Calu3 (cell line): ENCODE measurements at places on chromosomes 4 and X. TPM values are rescaled to one million over a fixed set of nuclear protein-coding genes. Genes with fewer than 3 reads are reported as not detected.
A peak's percentile ranks its signal among the peaks of the same experiment; 100 is the strongest.

DNA sequence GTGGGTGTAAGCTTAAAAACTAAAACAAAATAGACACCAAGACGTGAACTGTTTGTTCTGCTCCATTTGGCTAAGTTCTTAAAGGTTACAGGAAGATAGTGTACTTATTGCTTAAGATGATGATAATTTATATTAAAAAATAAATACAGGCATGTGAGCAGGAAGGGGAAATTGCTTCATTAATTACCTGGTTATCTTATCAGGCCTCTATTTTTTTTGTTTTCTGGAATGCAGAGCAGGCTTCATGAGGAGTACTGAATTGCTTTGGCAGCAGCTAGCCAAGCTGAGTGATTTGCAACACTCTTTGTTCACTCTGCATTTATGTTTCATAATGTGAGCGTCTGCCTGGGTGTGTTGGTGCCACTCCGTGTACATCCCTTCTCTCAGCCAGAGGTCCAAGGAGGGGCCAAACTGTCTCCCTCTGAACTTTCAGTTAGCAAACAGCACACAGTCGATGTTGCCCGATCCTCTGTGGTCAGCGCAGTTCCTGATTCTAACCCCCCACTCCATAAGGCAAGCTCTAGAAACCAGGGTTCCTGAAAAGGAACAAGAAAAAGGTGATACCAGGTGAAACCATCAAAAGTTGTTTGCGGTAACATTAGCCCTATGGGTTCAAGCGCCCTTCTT lies 348.2 kb downstream of the SPRY1 start:
- DNase-seq: no peak

- DNase-seq: peak; percentile 59
These were observed 392.5 kb downstream of the BCOR start for GRCh38 chrX:39705290-39705689.

GRCh38 chr4:144787365-144788258 lies 141.7 kb downstream of the HHIP start:
- no peak for DNase-seq

Gene GLRA3
- 0.07 and 0.12 TPM in 2 replicates for total RNA-seq

GRCh38 chr4:102642631-102643298 lies 118.0 kb downstream of the MANBA start:
- no peak for DNase-seq

Gene IL21
- total RNA-seq: not detected in 2 replicates

DNA sequence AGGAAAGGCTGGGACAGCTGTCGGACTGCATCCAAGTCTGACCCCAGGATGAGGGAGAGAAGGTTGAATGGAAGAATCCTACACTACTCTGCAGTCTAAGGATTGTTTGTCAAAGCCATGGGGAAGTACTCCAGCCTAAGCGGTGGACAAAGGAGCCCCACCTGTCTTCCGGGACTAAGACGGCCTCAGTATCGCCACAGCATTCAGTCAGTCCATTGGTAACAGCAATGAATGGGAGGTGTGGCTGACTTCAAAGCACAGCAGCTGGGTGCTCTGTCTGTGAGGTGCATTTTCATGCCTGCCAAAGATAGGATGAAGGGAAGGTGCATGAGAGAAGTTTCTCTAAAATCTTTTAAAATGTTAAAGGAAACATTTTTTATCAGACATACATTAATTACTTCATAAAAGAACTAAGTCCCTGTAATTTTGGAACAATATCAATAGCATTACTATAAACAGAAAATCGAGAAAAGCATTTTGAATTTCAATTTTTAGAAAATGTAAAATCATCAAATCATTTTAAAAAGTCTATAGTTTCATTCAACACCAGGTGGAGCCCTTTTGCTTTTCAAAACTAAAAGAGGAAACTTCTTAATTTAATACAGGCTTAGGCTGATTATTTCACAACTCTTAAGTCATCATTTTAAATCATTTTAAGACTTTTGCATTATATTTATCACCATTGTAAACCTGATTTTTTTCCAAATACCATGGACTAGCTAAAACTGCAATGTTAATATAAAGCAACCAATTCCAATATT lies 27.6 kb upstream of the INTU start:
- no peak for DNase-seq

- no peak for DNase-seq
These were observed 3.5 kb downstream of the CCDC22 start for GRCh38 chrX:49238735-49239134.

DNA sequence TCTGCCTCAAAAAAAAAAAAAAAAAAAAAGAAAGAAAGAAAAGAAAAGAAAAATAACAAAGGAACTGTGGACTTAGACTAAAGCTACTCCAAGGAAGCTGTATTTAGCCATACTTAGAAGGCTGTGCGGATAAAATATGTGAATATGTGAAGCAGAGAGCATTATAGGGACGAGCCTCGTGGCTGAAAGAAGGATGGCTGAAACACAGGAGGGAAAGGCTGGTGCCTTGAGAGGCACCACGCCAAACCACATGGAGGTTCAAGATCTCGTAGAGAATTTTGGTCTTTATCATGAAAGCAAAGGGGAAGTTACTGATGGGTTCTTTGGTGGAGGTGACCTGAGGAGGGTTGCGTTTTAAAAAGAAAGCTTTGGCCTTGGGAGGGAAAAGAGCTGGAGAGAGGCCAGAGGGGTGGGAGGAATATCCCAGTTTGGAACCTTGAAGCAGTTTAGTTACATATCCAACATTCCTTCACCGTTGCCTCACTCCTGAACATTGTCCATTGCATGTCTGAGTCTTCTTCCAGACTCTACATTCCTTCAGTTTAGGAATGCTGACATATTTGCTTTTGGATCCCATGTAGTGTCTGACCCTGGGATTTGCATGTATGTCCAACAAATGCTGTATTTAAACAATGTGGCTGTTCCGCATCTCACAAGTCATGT lies 82.5 kb downstream of the CPE start:
- DNase-seq: no peak

DNA sequence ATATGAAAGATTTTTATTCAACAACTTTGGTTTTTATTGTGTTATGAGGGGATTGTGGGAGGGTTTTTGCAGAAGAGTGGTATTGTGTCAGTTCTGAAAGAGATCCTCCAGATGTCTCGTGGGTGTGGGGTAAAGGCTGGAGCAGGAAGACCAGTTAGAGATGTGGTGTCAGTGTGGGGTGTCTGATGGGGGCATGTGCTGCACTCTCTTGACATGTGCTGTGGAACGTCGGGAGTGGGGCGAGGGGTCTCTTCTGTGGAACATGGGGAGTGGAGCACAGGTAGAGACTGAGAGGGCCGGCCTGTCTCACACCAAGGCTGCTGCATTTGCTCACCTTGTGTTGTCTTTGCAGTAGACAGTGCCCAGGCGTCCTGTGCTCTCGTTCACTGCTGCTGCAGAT lies 37.6 kb downstream of the FAM193A start:
- no peak for DNase-seq

- DNase-seq: no peak
These were observed 222.2 kb downstream of the DCTD start for GRCh38 chr4:182695009-182695408.

Gene IL2
- not detected in 2 replicates for total RNA-seq

Gene SLC9B1
- not detected in 2 replicates for total RNA-seq

- DNase-seq: no peak
These were observed 3.2 kb upstream of the CPZ start for GRCh38 chr4:8589336-8589735.

- no peak for DNase-seq
These were observed 189.1 kb upstream of the RBPJ start for GRCh38 chr4:26131711-26132110.

DNA sequence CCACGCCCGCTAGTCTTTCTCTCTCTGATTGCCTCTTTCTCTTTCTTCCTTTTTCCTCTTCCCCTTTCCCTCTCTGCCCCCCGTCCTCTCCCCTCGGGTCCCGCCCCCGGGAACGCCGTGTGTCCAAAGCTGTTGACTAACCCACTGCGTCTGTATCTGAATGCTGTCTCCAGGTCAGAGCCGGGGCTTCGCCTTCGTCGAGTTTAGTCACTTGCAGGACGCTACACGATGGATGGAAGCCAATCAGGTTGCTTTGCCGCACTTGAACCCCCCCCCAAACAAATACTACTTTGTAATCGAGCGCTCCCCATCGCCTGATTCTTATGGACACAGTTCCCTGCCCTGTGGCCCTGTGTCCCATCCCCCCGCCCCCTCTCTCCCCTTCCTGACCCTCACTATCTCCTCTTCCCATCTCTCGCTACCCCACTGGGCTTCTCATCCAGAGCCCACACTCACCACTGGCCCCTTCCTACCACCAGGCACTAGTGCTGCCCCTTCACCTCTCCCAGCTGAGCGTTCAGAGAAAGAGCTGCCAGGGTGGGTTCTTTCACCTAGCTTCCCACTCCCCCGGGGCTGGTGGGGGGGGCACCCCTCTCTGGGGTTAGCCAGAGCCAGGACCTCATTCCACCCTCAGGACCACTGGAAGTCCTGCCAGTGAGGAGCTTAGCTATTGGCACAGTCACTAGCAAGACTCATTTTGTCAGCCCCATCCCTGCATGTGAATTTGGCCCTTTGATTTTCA lies 18.6 kb upstream of the UBA1 start:
- DNase-seq: no peak

DNA sequence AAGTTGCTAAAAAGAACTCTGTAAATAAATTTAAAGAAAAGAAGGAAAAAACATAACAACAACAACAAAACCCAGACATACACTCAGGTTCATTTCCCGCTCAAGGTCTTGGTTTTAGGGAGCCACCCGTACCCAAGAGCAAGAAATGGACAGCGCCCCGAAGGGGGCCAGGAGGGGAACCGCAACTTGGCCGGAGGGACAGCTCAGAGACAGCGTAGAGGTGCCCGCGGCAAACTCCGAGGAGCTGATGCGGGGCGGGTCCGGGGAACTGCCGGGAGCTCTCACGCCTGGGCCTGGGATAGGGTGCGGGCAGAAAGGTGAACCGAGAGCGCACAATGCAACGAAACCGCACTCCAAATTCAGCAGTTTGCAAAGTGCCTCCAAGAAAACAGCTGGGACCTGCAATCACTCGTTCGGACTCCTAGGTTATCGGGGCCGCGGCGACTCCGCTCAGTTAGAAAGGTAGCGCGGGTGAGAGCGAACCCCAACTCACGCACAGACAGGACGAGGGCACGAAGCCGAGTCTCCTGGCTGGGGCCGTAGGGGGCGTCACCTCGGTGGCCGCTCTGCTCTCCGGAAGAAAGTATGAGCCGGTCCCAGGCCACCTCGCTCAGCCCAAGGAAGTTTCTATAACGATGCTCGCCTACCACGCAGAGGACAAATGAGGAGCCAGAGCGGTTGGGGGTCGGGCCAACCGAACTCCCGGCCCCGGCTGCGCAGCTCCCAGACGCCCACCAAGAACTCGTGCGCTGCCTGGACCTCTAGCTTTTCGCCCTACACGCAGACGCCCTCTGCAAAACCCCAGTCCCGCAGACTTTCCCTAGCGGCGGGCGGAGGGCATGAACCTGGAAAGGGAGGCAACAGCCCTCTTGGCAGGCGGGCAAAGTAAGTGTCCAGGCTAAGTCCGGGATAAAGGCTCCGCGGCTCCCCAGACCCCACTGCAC lies 1.4 kb downstream of the NDNF start:
- peak; percentile 52 for DNase-seq

DNA sequence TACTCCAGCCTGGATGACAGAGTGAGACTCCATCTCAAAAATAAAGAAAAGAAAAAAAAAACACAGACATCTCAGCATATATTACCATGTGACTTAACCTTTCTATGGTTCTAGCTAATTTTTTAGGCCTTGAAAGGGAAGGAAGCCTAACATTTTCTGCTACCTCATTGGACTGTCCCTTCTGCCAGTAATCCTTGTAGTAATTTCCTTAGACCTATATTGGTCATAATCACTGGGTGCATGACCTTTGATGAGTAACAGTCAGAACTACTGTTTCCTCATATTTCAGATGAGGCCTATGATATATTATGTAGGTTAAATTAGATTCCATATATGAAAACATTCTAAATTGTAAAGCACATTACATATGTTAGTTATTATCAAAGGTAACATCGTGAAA lies 9.6 kb downstream of the XIAP start:
- DNase-seq: no peak

GRCh38 chrX:119503484-119503861 lies 35.2 kb downstream of the SLC25A5 start:
- DNase-seq: peak; percentile 80

GRCh38 chrX:17411205-17411604 lies 36.2 kb downstream of the NHS start:
- no peak for DNase-seq

Gene WDR19
- 10.5 and 14.9 TPM in 2 replicates for total RNA-seq

Gene HHIP
- total RNA-seq: 0.61 and 1.6 TPM in 2 replicates

DNA sequence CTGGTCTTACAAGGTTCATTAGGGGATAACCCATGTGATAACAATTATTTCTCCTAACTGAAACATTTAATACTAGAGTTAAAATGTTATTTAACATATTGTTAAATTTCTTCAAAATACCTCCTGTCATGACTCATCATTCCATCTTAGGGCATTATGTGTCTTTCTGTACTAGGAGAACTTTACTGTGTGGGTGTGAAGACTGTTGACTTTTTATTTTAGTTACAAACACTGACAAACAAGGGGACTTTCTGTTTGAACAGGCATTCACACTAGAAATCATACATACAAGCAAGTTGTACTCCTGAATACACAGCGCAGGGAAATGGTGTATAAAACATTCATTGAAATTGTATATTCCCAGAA lies 175.9 kb downstream of the FBXW7 start:
- DNase-seq: no peak

Gene SMARCA1
- 10.1 and 11.0 TPM in 2 replicates for total RNA-seq

Gene DCLK2
- 0.15 and 0.31 TPM in 2 replicates for total RNA-seq

DNA sequence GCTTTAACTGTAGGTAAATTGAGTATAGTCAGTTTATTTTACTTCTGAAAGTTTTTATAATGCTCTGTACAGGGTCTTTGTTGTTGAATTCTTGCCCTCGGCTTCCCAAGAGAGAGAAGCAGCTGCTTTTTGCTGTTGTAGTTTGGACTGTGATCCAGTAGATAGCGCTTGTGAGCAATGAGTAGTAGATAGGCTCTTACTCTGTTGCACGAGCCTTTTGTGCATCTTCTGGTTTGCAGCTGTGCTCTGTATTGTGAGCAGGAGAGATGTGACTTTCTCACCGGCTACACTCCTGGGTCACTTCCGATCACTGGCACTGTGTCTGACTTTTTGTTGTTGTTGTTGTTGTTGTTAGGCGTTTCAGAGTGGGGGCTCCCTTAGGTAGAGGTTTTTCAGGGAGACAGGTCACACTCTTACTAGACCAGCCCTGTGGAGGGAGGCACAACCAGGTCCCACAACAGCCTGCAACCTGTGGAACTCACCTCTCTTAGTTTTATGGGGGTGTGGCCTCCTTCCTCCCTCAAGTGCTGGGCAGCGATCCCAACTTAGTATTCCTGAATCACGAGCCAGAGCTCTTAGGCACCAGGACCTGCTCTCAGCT lies 822.1 kb upstream of the GALNTL6 start:
- peak; percentile 22 for DNase-seq

Gene RBMXL3
- not detected in 2 replicates for total RNA-seq

DNA sequence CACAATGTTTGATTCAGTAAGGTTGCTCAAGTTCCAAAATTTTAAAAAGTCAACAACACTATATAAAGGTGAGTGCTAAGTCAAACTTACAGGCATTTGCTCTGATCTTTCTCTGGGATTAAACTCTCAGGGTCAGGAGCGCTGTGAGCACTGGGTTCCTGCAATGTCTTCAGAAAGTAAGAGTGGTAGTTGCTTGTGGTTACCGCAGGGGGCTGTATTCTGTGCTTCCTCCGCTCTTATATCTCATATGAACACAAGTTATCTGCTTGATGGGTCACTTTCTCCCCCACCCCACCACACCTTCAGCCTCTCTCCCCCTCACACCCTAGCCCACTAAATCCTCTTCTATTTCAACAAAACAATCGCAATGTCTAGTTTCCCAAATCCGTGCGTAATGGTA lies 116.4 kb upstream of the IGSF1 start:
- DNase-seq: no peak

GRCh38 chrX:78725287-78725686 lies 22.2 kb upstream of the LPAR4 start:
- no peak for DNase-seq
